Liver (tissue), 10 donors: ENCODE measurements at places on chromosomes 11 and 22.

GRCh38 chr22:30557243-30557642 lies 10.7 kb upstream of the SEC14L6 start:
- DNase-seq: no peak

DNA sequence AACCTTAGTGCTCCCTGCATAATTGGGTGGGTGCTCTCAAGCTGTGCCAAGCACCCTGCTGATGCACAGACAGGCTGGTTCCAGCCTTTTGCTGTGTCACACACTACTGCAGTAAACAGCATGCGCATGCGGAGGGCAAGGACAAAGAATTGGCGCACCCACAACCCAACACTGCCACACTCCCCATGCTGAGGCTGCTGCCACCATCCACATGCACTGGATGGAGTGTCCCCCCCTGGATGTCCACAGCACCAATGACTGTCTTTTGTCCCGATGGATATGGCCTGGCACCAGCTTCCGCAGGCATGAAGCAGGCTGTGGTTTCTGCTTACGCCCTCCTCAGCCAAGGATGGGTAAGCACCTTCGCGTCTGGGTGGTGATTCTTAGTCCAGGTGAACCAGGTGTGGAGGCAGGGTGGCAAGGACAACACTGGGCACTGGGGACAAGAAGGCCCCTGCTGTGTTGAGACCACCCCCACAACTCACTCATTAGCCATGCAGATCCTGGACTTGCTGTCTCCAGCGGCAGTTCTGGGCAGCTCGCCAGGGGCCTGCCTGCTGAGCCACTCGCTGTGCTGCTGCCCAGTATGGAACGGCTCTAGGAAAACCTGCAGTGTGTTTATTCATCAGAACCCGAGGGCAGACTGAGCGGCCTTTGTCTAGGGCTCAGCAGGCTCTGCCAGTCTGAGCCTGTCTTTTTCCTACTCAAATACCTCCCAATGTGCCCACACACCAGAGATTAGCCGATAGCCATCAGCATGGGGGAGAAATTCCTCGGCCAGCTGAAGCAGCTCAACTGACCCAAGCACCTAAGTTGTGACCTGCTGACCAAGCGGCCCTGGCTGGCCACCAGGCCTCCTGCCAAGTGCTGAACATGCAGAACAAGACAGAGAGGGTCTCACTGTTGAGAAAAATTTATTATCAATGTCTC lies 8.2 kb upstream of the NAP1L4 start:
- no peak for DNase-seq

DNA sequence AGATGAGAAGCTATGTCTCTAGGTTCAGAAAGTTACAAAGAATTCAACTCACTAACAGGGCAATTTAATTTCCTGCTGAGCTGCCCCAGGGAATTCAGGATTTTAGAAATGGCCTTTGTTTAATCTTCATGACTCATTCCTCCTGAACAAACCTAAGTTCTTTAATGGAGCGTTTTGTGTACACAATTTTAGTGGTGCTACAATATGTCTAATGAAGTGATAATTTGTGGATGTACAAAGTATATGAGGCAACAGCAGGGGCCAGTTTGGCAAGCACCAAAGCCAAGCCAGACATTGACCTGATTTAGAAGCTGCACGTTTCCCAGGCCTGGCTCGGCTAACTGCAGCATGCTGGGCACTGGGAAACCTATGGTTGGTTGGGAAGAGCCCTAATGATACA lies 34.4 kb upstream of the HEPHL1 start:
- no peak for DNase-seq

GRCh38 chr11:60161107-60161506 lies 21.8 kb downstream of the MS4A6A start:
- no peak for DNase-seq

DNA sequence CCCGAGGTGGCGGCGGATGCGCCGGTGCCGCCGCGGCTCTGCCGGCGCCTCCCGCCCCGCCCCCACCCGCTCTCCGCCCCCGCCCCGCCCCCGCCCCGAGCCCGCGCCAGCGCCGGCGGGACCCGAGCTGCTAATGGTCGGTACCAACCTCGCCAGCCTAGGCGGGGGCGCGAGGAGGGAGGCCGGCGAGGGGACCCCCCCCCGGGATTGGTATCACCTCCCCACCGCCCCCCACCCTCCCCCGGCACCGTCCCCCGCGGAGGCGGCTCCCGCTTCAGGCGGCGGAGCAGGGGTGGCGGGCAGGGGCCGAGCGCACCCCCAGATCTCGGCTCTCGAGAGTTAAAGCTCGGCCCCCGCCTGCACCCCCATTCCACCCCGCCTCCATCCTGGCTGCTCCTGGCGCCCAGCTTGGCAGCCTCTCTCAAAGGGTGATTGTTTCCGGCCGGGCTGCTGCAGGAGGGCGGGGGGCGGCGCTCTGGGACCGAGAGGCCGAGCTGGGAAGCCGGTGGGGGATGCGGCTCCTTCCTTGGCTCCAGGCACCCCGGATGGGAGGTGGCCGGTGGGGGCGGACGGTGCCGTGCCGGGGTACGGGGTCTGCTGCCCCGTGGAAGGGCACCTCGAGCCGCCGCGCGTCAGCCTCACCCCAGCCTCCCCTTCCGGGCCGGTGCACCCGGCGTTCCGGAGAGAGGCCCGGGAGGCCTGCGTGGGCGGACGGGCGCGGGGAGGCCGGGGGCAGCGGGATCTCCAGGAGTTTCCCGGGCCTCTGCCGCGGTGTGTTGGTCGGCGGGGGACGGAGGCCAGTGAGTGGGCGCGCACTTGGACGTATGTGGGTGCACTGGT lies at the start of gene B3GAT1:
Gene B3GAT1, minus strand, starts transcription at position 40 of the 840 bp plus-strand sequence. CDS start 24,583 bp downstream, outside the sequence.
- DNase-seq: no peak

DNA sequence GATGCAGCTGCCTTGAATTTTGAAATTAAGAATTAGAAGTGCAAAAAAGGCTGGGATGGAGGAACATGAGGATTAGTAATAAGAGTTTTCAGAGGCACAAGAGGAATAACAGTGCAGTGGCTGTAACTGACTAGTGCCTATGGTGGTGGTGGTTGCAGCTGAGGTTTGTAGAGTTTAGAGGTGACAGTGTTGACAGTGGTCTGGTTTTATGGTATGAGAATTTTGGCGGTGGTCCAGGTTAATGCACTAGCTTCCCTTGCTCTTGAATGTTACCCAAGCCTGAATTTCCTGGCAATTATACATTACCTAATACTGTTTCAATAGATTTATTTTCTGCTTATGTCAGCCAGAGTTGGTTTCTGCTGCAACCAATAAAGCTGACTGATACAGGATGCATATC lies 112.8 kb upstream of the C11orf87 start:
- no peak for DNase-seq

DNA sequence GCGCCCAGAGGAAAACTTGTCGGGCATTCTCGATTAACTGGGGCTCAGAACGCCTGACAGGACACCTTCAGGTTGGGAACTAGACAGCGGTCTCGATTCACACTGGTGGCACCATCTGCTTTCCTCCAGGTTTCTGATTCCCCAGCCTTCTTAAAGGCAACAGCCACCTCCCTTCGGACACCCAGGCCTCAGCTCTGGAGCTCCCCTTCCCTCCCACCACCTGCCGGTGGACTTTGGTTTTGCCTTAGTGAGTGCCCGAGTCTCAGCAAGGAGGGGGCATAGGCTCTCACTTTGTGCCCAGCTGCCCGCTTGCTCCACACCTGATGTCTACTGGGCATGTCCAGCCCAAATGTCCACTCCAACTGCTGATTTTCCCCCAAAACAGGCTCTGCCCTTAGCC lies 110.4 kb upstream of the PARVA start:
- DNase-seq: no peak

DNA sequence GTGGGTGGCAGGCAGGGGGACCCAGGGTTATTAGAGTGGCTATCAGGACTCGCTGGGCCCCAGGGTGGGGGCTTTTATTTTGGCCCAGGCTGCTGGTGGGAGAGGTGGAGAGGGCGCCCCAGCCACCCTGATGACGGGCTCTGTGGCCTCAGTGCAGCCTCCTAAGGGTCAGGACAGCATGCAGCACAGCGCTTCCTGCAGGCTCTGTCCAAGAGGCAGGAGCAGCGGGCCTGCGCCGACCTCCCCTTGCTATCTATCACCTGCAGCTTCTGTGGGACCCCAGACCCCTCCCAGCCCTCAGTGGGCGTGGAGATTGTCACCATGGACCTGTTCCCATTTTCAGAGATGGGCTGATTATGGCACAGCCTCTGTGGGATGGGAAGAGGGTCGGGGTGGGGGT lies 54.3 kb upstream of the PPARA start:
- DNase-seq: no peak

DNA sequence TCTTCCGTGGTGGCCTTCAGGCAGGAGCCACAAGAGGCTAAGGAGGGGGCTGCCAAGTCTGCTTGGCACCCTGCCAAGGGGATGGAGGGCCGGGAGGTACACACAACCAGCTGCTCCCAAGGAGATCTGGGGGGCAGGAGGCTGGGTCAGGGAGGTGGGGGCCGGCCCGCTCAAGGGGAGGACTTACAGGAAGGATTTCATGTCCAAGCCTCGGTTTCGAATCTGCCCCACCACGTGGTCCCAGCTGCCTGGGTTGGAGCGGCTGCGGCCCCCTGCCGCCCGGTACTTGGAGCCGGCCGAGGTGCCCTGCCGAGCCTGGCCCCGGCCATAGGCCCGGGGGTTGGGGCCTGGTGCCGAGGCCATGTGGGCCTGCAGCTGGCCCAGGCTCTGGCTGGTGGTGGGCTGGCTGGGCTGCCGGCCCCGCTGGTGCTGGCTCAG lies 33.5 kb downstream of the LRRC10B start:
- no peak for DNase-seq

DNA sequence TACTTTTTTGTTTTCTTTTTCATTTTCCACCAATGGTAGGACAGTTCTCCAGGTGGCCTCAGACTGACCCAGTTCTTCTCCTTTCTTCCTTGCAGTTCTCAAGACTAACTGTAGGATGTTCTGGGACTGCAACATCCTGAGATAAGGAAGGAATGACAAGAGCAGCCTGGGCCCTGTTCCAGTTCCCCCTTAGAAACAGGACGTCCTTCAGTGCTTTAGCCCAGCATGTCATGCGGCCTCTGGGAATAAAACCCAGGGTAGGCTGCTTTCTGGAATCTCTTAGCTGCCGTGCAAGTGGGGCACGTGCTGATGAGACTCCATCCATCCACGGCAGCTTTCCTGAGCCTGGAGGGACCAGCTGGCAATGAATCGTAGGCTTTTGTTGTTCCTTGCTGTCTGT lies 24.0 kb upstream of the CADM1 start:
- no peak for DNase-seq

DNA sequence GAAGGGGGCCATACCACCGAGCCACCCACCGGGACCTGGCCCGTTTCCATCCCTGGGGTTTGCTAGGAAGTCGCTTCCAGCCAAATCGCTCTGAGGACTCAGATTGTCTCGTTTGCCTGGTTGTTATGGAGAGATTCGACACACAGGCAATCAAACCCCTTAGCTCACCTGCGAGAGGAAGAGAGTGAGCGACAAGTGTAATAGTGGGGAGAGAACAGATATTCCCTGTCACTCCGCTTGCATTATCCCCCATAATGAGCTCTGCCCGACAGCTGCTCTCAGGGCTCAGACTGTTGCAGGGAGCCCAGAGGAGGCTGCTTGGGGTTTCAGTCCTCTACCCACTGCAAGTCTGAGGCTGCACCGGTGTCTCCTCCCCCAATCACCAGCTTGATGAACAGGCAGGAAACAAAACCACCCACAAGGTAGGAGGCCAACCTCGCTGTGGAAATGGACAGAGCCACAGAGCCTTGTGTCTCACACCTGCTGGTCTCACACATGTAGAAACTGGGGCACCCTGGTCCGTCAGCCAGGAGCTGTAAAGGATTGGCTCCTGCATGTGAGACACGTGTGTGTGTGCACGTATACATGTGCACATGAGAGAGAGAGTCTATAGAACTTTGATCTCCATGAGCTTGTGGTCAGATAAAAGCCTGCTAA lies 351.1 kb downstream of the BUD13 start:
- no peak for DNase-seq

DNA sequence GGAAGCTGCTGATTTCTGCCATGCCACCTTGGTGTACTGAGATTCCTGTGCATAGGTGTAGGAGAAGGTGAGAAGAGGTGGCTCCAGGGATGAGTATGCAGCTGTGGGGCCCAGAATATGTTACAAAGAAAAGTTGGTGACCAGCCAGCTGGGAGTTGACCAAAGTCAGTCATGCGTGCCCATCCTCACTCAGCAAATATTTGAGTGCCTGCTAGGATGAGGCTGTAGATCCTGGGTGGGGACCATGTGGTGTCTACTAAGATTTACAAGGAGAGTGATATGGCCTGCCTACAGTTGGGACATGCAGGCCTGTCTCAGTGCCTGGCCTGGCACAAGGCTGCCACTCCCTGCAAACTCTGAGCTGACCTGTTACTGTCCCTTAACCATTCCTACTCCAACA lies 19.4 kb downstream of the RNF185 start:
- no peak for DNase-seq

GRCh38 chr11:82634091-82634490 lies 99.6 kb downstream of the FAM181B start:
- no peak for DNase-seq

- DNase-seq: peak; percentile 52
These were observed 128.3 kb downstream of the TEAD1 start for GRCh38 chr11:12802418-12803085.

DNA sequence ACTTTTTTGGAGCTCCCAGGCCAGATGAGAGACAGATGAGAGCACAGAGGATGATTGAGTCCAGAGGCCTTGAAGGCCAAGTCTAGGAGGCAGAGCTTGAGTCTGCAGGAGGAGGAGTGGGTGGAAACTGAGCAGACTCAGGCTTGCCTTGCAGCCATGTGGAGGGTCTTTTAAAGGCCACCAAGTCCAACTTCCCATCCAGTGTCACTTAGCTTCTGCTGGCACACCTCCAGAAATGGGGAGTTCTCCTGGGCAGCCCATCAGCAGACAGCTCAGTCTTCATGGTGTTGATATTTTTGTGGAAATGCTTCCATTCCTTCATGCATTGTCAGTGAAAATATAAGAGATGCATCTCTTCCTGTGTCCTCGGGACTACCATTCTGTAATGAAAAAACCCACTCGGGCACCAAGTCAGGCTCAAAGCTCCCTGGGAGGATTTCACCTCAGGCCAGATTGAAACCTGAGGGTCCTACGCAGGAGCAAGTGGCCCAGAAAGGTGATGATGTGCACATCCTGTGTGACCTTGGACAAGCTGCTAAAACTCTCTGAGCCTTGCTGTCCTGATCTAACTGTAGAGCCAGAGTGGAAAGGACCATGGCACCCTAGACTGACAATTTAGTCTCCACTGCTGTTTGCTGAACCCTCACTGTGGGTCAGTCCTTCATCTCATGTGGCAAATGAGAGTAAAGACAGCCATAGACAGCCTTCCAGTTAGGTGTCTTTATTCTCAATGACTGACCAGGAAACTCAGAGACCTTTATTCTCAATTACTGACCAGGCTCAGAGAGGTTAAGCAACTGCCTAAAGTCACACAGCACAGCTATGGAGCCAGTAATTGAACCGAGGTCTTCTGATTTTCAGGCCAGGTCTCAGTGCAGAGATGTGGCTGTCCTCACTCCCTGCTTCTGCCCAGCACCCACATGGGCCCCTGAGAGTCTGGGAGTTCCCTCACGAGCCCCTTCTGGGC lies 2.9 kb upstream of the LRRC32 start:
- DNase-seq: no peak

- no peak for DNase-seq
These were observed 12.2 kb upstream of the MMP12 start for GRCh38 chr11:102886999-102887398.

- DNase-seq: no peak
These were observed 3.0 kb upstream of the NAP1L4 start for GRCh38 chr11:2995031-2995561.
